ENCODE measurements at places on chromosomes 6 and 20.

- DNase-seq: peak; percentile 27
Measured at GRCh38 chr6:55276745-55277530, 50.3 kb upstream of the GFRAL start.

DNA sequence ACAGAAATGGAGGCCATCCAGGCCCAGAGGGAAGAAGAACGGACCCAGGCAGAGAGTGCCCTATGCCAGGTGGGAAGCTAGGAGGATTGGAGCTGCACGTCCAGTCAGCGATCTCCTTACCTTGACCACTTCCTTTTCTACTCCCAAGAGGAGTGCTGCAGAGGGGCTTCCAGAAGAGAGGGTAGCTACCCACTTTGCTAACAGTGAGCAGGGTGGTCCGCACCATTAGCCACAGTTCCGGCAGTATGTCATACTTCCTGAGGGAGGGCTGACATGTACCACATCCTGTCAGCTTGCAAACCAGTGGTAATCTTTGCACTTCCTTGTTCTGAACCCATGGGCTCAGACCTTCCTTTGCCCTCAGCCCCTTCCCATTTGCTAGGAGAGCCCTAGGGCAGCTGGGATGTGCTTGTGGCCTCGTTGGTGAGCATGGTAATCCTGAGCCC is 35.4 kb downstream of the CEP250 start:
- no peak for DNase-seq

DNA sequence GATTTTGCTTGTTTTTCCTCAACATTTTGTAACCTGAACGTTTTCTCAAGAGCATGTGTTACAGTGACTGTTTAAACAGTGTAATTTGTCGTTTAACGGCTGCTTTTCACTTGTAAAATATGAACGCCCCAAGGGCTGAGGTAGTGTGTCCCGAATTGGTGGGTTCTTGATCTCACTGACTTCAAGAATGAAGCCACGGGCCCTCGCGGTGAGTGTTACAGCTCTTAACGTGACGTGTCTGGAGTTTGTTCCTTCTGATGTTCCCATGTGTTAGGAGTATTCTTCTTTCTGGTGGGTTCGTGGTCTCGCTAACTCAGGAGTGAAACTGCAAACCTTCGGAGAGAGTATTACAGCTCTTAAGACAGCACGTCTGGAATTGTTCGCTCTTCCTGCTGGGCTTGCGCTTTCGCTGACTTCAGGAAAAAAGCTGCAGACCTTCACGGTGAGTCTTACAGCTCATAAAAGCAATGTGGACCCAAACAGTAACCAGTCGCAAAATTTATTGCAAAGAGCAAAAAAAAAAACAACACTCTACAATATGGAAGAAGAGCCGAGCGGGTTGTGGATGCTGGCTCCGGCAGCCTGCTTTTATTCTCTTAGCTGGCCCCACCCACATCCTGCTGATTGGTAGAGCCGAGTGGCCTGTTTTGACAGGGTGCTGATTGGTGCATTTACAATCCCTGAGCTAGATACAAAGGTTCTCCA is 25.1 kb upstream of the TRIM27 start:
- DNase-seq: no peak

GRCh38 chr20:43539975-43540672 is 18.7 kb upstream of the SGK2 start:
- DNase-seq: no peak

GRCh38 chr6:36360241-36361054 is 23.8 kb upstream of the BNIP5 start:
- DNase-seq: no peak

DNA sequence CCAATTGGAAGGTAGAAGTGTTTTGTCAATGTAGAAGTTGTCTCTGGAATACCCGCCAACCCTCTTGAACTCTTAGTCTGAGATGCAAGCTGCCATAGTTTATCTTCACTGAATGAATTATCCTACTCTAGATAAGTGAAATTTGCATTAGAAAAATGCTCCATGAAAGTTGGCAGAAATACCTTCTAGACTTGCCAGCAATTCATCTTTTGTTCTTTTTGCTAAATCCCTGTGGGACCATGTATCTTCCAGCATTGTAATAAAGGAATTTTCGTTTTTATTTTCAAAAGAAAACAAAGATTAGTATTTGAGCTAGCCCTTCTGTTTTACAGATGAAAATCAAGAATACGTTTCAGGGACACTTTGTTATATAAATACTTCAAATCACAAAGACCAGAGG is 244.2 kb downstream of the CBLN4 start:
- no peak for DNase-seq

- no peak for DNase-seq
Measured at GRCh38 chr20:9323622-9324021, 190.8 kb upstream of the LAMP5 start.

- DNase-seq: peak; percentile 12
Measured at GRCh38 chr20:55160037-55160436, 684.6 kb downstream of the DOK5 start.

GRCh38 chr20:58712151-58712791 is 19.7 kb downstream of the NPEPL1 start:
- DNase-seq: no peak

DNA sequence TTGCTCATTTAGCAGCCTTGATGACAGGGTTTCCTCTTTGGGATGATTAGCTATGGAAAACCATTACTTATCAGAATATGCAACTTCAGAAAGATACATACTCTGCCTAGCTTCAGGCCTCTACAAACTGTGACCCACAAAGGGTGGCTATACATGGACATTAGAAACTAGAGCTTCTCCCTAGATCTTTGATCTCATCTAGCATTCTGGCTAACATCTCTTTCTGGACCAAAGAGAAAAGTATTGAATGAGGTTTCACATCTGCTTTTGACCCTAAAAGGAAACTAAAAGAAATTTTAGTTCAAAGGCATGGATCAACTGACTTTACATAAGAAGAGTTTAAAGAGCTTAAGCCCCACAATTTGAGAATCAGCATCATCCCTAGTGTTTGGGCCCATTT is 12.4 kb upstream of the HMGN3 start:
- DNase-seq: no peak
